ENCODE measurements at places on chromosomes 3 and 15.

DNA sequence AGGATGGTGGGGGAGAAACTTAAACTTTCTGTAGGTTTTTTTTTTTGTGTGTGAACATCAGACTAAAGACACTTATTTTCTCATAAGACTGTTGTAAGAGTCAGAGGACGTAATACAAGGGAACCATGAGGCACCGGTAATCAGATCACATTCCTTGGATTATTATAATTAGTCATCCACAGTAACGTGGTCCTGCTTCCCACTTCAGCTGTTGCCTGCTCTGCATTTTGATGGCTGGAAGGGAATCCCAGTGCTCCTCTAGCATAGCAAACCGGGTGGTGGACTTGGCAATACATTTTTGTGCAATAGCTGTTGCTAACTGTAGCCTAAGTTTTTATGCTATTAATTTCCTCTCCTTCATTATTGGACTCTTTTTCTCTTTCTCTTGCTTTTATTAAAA, 294.8 kb downstream of the NR2F2 start:
- DNase-seq, result no peak

GRCh38 chr3:185283374-185283935, 29.6 kb upstream of the EHHADH start:
- DNase-seq, result no peak

DNA sequence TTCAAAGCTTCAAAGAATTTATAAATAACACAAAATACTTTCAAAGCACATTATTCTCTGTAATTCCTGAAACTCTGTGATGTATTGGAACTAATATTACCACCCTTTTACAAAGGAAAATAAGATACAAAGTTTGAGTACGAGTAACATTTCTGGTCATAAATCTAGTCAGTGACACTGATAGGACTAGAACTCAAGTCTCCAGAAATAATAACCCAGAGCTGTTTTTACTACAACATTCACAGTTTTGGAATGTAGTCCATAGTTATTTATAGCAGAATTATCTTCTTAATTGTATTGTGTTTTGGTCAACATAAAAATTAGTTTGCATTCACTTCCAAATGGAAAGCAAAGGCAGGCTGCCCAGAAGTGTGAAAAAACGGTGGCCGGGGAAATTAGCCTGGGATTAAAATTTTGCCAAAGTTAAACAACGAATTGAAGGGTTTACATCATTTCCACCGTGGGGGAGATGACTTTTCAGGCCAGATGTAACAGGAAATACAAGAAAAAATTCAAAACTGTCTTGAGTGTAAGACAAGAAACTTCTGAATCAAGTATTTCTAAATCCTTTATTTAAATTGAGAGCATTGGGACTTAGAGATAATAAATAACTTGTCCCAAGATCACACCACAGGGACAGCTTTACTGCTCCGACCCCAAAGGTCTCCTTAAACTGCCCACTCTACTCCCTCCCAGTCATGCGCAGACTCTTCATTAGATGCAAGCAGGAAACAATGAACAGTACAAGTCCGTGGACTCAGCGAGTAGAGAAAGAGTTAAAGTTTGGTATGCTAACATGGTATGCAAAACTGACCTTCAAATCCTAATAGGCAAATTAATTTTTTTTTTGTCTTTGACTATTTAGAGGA, 74.3 kb upstream of the VGLL4 start:
- no peak for DNase-seq

GRCh38 chr3:50192689-50193141, 1.3 kb downstream of the GNAT1 start:
- peak; percentile 71 for DNase-seq

DNA sequence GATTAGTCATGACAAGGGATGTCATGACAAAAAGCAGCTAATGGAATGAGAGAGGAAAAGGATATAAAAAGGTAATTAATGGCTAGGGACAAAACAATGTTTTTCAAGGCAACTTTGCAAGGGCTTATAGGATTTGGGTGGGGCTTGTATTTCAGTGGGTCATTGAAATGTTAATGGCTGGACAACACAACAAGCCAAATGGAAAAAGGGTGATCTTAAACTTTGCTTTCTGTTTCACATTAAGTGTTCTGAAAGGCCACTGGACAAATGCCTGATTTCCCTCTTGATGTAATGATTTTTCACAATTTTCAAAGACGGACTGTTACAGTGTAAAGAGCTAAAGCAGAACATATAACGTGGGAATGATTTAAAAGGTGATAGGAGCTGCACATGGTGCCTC, 345.0 kb downstream of the TUSC7 start:
- no peak for DNase-seq

- no peak for DNase-seq
Measured at GRCh38 chr3:43728947-43729346, 38.2 kb downstream of the ABHD5 start.

DNA sequence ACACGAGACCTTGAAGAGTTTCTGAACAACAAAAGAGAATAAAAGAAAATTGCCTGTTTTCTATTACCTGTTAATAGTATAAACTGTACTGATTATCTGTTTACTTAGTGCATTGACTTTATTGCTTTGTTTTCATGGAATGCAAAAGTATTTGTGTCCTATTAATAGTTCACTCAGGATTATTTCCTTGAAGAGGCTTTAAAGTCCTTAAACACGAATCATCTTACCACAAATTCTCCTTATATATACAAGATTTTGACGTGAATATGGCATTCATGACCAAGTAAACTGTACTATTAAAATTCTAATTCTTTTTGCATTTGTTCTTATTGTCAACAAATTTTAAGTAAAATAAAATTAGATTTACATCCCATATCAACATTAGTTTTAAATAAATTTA, 513.0 kb downstream of the NTRK3 start:
- DNase-seq, result no peak

GRCh38 chr15:72907733-72908132, 124.2 kb upstream of the ADPGK start:
- DNase-seq, result no peak

- no peak for DNase-seq
Measured at GRCh38 chr15:29480278-29480677, 210.7 kb upstream of the NSMCE3 start.

DNA sequence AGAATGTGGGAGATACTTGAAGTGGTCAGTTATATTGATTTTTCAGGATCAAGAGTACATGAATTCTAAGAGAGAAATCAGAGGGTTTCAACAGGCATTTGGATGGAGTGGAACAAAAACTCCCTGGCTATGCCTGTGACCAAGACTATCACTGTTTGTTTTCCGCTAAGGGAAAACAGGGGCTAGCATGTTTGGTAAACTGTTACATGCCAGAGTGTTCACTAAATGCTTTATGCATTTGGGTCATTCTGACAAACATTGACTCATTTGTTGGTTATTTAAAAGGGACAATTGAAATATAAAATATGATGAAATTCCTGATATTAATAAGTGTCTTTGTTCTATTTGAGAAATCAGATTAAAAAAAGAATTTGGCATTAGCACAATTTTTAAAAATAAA, 603.9 kb upstream of the KCNMB2 start:
- DNase-seq, result no peak

- DNase-seq, result no peak
Measured at GRCh38 chr3:139954146-139954860, 19.3 kb downstream of the CLSTN2 start.

DNA sequence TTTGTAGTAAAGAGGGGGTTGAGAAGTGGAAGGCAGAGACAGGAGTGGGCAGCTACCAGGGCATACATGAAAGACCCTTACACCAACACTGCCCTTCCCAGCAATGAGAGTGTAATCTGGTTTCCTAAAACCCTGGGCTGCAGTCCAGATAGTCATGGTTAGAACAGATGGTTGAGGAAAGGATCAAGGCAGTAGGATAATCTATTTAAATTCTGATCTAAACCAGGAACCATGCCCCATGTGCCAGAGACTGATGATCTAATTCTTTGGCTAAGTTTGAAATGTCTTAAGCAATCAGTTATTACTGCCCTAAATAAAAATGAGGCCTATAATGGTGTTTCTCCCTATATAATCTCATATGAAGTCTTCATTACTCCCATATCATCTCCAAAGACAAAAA, 59.6 kb downstream of the PRTG start:
- no peak for DNase-seq

DNA sequence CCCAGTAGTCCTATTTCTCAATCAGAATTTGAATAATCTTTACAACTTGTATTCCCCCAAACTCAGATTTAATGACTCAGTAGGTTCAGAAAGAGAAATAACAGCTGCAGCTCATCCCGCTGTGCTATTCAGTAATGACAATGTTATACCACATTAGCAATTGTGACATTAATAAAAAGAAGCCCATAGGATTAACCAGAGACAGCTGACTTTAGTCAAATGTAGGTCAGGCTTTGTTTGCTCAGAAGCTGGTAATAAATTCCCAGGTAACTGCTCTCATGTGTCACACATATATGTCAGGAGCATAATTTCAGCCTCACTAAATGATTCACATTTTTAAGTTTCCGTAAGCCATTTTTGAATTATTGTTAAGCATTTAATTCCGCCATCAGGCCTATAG, 222.0 kb upstream of the UBE2E2 start:
- no peak for DNase-seq

- DNase-seq, result no peak
Measured at GRCh38 chr3:107858876-107859275, 232.0 kb downstream of the CD47 start.

DNA sequence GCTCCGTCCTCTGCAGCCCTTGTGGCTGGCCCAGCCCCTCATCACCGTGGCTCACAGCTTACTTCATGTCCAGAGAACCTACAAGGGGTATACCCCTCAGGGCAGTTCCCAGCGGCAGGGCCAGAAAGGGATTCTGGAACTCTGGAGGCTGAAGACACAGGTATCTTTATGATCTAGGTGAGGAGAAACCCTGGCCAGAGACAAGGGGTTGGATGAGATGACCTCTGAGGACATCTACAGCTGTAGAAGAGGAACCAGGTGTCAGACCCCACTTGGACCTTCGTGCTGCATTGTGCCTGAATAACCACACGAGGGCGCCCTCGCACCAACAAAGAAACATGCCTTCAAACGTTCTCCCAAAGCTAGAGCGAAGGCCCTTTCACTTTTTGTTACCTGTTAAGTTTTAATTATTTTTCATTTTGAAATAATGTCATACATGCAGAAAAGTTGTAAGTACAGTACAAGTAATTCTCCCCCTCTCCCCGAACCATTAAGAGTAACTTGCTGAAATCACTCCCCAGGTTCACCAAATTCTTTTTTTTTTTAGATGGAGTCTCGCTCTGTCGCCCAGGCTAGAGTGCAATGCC, 118.7 kb upstream of the SMAD3 start:
- DNase-seq, result peak; percentile 55

- no peak for DNase-seq
Measured at GRCh38 chr15:100901296-100901695, 17.9 kb upstream of the LRRK1 start.

GRCh38 chr3:172461530-172462138, 13.4 kb upstream of the GHSR start:
- no peak for DNase-seq

DNA sequence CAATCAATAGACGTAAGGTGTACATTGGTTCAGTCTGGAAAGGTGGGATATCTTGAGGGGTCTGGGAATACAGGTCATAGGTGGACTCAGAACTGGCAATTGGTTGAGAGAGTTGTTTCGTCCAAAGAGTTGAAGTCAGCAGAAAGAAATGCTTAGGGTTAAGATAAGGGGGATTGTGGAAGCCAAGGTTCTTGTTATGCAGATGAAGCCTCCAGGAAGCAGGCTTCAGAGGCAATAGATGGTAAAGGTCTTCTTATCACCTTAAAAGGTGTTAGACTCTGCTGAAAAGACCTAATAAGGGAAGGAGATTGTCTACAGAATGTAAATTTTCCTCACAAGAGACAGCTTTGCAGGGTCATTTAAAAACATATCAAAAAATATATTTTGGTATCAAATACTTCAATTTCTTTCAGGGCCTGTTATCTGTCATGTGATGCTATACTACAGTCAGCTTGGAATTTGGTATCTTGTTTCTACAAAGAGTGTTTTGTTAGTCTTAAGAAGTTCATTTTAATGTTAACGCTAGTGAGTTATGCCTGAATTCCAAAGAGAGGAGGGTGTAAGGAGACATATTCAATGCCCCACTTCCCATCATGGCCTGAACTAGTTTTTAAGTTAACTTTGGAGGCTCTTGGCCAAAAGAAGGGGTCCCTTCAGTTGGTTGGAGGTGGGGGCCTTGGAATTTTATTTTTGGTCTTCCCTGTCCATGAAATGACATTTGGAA, 378.2 kb upstream of the ROBO2 start:
- DNase-seq, result no peak

GRCh38 chr3:122066331-122067213, 11.4 kb downstream of the CD86 start:
- DNase-seq, result no peak

DNA sequence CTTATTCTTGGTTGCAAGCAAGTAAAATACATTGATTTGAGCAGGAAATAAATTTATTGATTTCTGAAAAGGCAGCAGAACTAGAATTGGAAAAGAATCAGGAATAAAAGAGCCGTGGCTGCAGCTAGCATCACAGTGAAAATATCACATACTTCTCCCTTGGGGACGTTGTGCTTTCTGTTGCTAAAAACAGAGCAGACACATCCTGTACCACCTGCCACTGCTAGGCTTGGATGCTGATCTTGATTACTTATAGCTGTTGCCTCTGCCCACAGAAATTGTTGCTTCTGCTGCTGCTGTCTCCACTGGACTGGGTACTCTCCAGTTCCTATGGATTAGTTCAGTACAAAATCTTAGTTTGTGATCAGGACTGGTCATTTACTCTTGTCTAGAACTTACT, 283.8 kb downstream of the C3orf38 start:
- no peak for DNase-seq

DNA sequence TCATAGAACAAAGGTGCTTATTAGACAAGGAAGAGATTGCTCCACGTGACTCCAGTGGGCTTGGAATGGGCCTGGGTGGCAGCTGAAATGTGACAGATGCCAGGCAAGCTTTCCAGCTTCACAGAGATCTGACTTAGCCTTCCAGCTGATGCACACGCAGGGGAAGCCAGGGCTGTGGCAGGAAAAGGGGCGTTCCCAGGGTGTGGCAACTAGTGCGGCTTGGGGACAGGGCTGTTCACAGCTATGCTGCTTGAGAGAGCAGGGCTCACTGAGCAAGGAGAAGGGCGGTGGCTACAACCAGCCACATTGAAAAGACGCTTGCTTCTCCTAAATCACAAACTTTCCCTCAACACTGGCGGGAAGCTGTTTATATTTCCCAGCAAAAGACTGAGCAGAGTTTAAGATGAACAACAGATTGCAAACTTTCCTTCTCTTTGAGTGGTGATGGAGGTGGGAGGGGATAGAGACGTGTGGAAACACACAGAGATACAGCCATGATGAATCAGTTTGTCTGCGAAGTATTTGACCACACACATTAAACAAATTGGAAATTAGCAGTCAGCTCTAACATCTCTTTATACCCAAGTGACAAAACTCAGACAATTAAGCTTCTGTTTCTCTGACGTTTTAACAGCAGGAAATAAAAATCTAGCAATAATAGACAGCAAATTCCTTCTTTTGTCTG, 127.5 kb downstream of the BDH1 start:
- DNase-seq, result peak; percentile 13

- DNase-seq, result no peak
Measured at GRCh38 chr3:53035825-53036619, 9.9 kb downstream of the SFMBT1 start.
